Left renal pelvis (tissue), 4 donors: ENCODE measurements at places on chromosomes 4 and X. TPM values are rescaled to one million over a fixed set of nuclear protein-coding genes. Genes with fewer than 3 reads are reported as not detected.

TMSB15C gene
- polyA plus RNA-seq = 11.0 TPM

NR3C2 gene
- 15.2 TPM for polyA plus RNA-seq

PDLIM5 gene
- polyA plus RNA-seq = 42.7 TPM

TMEM192 gene
- polyA plus RNA-seq = 16.4 TPM

CC2D2A gene
- polyA plus RNA-seq = 40.8 TPM

CT83 gene
- polyA plus RNA-seq = not detected

CT47B1 gene
- not detected for polyA plus RNA-seq

BMP3 gene
- 20.5 TPM for polyA plus RNA-seq

DNA sequence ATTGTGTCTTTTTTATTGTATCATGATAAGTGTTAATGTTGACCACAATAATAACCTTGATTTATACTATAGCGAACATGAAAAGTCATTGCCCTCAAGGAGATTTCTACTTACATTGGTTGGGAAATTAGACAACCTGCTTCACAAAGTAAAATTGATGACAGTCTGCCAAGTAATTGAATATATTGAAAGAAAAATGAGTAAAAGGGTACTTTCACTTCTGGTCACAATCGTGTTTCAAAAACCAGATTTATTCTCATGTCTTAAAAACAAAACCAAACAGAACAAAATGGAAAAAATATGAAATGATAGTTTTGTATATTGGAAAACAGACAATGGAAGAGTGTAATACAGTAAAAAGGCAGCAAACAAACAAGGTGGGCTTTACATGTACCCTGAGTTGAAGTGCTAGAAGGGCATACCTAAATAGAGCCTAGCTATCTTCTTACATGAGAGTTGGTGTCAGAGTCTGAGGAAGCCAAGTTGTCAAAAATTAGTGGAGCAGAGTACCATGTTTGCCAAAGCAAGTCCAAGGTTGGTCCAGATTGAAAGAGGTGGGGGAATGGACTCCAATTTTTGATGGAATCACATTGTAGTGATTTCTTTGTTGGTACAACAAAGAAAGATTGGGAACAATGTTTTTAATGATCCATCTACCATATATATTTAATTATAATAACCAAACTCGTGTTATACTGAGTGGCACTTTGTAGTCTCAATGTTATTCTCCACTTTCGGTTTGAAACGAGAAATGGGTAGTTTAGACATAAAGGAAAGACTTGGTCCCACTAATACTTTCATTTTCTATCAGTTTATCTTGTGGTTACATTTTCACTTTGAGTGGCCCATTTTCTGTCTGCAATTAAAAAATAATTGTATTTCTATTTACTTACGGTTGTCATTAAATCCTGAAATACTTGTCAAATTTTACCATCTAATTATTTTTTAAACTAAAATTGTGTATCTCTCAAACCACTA is 775.6 kb downstream of the STIM2 start:
- DNase-seq = no peak

- DNase-seq = no peak
Measured at GRCh38 chrX:7965436-7965835, 38.2 kb upstream of the PNPLA4 start.

DNA sequence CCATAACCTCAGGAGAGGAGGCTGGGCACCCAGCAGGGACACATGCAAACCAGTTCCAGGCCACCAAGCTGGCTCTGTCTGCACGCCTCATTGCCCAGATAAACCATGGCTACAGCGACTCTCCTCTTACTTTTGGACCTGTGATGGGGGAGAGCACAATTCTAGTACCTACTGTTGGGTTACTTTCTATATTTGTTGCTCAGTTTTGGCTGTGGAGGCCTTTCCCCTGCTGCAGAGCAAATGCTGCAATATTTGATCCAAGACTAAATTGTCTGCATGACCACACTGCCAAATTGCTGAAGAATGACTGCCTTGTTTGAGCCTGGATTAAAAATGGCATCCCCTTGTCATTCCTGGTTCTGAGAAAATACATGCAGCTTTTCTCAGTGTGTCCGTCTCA is 253.5 kb downstream of the ARHGAP10 start:
- DNase-seq = no peak

DNA sequence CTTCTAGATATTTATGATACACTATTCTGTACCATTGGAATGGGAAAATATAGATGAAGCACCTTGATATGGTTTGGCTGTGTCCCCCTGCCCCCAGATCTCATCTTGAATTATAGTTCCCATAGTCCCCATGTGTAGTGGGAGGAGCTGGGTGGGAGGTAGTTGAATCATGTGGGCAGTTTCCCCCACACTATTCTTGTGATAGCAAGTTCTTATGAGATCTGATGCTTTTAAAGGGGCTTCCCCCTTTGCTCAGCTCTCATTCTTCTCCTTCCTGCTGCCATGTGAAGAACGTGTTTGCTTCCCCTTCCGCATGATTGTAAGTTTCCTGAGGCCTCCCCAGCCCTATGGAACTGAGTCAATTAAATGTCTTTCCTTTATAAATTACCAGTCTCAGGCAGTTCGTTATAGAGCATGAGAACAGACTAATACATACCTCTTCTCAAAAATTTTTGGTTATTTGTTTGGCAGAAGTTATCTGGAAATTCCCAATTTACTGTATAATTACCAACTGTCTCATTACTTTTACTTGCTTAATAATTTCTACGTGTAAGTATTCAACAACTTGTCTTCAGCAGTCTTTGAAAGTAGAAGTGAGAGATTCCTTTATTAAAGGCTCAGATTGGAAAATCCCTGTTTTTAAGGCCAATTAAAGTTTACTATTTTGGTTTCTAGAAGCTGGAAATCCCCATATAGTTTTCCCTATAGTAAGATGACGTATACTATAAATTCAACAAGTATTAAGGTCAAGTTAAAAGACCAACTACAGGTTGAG is 152.7 kb downstream of the RNF150 start:
- DNase-seq = no peak

DNA sequence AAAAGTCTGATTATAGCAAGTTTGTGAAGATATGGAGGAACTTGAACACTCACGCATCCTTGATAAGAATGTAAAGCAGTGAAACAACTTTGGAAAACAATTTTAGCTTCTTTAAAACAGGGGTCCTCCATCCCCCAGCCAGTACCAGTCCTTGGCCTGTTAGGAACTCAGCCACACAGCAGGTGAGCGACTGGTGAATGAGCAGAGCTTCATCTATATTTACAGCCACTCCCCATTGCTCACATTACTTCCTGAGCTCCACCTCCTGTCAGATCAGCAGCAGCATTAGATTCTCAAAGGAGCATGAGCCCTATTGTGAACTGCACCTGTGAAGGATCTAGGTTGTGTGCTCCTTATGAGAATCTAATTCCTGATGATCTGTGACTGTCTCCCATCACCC is 530.3 kb upstream of the PRKX start:
- no peak for DNase-seq

DNA sequence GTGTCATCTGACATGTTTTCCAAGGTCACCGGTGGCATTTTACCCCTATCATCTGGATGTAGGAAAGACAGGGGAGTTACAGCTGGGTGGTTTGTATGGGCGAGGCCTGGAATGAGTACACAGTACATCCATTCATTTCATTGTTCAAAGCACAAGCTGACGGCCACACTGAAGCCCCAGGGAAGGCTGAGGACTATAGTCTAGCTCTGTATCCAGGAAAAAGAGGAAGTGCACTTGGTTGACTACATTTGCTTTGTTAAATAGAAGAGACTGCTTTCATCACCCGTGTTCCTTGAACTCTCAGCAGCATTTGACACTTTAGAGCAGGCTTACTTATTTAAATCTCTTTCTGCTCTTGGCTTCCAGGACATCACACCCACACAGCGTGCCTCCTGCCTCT is 1041.0 kb upstream of the TENM3 start:
- DNase-seq = no peak

- DNase-seq = no peak
Measured at GRCh38 chr4:40190465-40190864, 6.4 kb upstream of the RHOH start.

DNA sequence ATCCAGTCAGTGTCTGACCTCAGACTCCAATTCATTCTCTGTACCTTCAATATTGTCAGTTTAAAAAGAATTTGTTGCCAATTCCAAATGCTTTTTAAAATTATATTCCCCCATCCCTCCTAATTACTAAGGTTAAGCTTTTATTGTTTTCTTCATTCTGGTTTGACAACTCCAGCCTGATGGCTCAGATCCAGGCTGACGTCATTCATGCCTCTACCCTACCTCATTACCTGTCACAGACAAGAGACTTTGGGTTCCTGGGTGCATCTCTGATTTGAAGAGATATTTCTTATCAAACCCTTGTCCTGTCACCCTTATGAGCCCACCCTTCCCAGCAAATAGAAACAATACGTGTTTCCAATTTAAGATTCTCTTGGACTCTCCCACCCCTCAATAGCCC is 300.2 kb upstream of the CLNK start:
- DNase-seq = no peak

GRCh38 chrX:153906126-153906917 is 1.8 kb downstream of the AVPR2 start:
- DNase-seq = no peak

- no peak for DNase-seq
Measured at GRCh38 chr4:98688411-98689290, 30.2 kb upstream of the TSPAN5 start.

GRCh38 chrX:114087543-114087942 is 496.3 kb upstream of the HTR2C start:
- DNase-seq = no peak

DNA sequence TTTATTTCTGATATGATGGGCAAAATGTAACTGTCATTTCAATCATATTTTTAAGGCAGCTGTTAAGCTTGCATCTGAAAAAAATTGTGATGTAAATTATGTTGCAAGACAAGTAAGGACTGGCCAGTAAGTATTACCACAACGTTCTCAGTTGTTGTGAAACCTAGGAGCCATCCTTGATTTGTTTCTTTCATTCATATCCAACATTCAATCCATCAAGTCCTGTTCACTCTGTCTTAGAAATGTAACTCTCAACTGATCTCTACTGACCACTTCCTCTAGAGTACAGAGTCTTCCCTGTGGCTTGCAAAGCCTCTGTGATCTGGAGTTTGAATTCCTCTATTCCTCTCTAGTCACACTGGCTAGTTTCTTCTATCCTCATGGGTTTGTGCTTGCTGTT is 161.4 kb upstream of the MAD2L1 start:
- DNase-seq = no peak

- peak; percentile 90 for DNase-seq
Measured at GRCh38 chr4:105708181-105709080, at the start of the genes GSTCD and INTS12. TSS of gene GSTCD (plus strand) at chr4:105708784. CDS start at chr4:105717614, 8,830 bp downstream. TSS of gene INTS12 (minus strand) at chr4:105708689. CDS start at chr4:105700005, 8,684 bp downstream.

GRCh38 chrX:3651277-3651676 is 62.2 kb downstream of the PRKX start:
- DNase-seq = no peak

DNA sequence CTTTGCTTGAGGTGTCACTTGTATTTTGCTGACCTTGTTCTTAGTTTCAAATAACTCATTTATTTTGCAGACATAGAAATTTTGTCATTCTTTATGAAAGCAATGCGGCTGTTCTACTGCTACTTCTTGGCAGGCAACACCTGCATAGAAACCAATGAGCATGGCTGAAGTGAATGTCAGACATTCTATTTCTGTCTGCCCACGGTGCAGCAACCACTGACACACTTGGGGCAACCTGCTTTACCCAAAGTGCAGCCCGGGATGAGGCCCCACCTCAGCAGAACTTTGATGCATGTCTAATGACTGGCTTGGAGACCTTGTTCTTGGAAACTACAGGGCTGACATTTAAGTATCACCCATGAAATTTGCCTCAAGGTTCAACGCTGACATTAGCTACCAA is 93.6 kb downstream of the RBM47 start:
- no peak for DNase-seq

DNA sequence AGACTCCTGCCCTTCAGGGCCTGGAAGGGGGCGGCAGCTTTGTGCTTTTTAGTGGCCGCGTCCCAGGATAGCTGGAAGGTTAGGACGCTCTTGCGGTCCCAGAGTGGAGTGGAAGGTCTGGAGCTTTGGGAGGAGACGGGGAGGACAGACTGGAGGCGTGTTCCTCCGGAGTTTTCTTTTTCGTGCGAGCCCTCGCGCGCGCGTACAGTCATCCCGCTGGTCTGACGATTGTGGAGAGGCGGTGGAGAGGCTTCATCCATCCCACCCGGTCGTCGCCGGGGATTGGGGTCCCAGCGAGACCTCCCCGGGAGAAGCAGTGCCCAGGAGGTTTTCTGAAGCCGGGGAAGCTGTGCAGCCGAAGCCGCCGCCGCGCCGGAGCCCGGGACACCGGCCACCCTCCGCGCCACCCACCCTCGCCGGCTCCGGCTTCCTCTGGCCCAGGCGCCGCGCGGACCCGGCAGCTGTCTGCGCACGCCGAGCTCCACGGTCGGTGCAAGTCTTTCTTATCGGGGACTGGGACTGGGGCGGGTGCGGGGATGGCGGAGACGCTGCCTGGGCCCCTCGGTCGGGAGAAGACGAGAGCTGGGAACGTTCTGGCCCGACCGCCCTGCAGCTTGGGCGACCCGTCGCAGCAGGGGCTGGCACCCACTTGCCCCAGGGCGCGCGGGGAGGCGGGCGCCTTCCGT is at the start of gene EDNRA:
Gene EDNRA, plus strand, starts transcription at position 207 of the 686 bp plus-strand sequence. CDS start 4,585 bp downstream, outside the sequence.
- peak; percentile 35 for DNase-seq

GRCh38 chr4:38529189-38530115 is 134.5 kb upstream of the KLF3 start:
- DNase-seq = peak; percentile 47

DNA sequence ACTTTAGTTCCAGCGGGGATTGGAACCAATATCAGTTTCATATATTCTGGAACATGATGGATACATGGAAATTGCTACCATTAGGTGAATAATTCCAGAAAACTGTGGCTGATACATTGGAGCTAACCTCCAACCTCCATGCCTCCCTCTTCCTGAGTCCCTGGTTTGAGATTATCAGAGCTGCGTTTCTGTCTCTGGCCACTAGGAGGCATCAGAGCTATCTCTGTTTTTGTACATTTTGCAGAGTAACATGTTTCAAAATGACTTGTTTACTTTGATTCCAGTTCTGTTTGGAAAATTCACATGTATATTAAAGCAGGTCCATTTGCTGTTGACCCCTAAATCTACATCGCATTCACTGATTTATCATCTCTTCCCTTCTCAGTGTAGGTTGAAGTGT is 2.4 kb upstream of the RAB40AL start:
- no peak for DNase-seq

DNA sequence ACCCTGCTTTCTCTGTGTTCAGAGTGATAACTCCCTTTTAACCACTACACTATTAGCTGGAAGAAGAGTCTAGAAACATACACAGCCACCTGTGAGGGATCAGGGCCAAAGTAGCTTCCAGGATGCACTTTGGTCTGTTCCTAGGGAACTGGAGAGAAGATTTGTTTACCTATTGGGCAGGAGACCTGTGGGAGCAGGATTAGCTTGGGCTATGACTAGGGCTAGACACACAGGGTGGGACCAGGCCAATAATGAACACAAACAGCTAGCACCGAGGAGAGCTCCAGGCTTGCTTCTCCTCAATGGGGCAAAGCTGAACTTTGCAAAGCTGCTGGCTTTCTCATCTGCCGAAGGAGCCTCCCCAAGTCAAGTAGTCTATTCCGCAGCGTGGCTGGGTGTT is 24.4 kb upstream of the MAP7D3 start:
- no peak for DNase-seq

DNA sequence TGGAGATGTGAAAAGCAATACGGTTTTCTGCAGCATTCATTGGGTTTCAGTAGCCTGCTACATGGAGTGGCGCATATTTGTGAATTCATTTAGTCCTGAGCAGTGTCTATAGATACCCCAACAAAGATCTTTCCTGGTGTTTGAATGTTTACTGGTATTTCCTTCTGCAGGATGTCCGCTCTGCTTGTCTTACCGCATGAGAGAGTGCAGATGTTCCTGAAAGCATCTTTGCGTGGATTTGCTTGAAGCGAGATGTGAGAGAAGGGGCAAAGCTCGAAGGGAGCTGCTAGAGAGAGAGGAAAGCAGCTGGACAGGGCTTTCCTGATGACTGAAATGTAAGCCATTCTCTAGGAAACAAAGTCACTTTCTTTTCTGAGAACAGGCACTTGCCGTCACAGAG is 40.9 kb upstream of the GYPA start:
- no peak for DNase-seq

- no peak for DNase-seq
Measured at GRCh38 chr4:47235721-47236120, 204.4 kb downstream of the GABRB1 start.
